ENCODE measurements at places on chromosomes 12 and 14.

DNA sequence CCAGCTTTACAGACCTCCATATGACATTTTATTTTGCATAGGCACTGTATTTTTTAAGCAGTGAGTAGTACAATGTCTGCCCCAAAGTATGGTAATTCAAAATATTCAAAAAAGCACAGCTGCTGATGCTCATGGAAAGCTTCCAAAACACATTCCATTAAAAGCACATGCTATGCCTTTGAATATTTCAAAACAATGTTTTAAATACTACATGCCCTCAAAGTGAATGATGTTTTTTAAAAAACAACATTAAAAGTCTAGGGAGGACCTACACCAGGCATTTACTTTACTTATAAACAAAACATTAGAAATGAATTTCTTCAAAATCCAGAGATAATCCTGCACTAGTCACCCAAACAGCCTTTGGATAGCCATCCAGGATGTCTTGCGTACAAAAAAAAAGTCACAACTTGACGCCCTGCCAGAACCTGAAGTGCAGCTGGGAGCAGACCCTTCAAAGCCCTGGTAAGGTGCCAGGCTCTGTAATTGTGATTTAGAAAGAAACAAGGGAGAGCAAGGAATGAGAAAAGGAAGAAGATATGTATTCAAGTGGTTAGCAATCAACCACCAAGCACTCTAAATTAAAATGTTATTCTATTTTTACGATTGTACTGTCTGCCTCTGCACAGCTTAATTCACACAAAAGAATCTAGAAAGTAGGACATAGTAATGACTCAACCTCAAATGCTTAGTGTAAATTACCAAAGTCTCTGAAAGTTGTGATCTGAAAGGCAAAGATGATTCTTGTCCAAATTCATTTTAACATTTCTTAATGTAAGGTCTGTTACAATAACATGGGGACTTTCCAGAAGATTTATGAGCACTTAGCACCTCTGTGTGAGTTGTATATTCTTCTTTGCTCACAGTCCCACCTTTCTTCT, 31.9 kb downstream of the CEP83 start:
- DNase-seq = no peak

DNA sequence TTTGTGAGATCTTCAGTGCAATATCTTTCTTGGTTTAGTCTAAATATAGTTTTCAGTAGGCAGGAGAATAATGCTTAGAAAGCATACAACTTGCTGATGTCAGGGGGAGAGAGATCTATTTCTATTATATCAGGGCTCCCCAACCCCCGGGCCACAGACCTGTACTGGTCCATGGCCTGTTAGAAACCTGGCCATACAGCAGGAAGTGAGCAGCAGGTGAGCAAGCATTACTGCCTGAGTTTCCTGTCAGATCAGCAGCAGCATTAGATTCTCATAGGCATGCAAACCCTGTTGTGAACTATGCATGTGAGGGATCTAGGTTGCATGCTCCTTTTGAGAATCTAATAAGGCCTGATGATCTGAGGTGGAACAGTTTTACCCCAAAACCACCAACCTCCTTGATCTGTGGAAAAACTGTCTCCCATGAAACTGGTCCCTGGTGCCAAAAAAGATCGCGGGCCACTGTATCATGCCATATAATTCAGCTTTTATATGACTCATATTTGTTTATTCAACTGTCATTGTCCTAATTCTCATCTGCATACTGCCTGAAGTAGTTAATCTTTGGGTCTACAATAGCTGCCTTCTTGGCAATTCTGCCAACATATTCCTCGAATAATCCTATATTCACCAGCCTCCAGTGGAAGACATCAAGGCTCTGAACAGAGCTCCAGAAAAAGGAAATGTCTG, 163.6 kb upstream of the DYRK2 start:
- DNase-seq = no peak

DNA sequence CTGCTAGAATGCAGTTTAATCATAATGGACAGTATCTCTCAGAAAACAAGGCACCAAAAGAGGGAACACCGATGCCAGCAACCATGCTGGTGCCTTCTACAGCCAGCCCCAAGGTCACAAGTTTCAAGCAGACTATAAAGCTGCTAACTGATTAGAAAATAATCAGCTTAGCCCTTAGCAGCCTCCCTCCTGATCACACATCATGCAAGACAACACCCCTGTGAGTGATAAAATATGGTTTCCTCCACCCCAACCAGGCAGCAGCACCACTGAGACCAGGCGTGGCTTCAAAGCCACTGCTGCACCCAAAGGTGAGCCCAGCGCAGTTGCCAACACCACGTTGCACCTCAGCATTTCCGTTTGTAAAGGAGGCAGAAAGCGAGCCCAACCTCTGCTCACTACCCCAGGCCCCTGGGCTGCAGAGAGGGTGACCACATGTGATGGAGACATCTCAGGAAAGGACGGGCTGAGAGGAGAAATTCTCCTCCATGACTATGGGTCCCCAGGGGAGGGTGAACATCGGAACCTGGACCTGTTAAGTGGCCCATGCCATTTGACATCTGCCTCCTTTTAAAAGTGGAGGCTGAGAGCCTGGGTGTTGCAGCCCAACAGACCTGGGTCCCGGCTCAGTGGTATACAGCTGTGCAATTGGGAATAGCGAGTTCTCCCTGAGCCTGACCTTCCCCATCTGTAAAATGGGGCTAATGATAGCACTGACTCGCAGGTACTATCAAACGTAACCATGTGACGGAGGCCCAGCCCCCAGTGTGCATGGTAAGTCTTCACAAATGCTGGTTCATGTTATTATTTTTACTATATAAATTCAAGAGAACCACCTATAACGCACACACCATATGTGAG, 11.5 kb downstream of the ZFP36L1 start:
- no peak for DNase-seq

DNA sequence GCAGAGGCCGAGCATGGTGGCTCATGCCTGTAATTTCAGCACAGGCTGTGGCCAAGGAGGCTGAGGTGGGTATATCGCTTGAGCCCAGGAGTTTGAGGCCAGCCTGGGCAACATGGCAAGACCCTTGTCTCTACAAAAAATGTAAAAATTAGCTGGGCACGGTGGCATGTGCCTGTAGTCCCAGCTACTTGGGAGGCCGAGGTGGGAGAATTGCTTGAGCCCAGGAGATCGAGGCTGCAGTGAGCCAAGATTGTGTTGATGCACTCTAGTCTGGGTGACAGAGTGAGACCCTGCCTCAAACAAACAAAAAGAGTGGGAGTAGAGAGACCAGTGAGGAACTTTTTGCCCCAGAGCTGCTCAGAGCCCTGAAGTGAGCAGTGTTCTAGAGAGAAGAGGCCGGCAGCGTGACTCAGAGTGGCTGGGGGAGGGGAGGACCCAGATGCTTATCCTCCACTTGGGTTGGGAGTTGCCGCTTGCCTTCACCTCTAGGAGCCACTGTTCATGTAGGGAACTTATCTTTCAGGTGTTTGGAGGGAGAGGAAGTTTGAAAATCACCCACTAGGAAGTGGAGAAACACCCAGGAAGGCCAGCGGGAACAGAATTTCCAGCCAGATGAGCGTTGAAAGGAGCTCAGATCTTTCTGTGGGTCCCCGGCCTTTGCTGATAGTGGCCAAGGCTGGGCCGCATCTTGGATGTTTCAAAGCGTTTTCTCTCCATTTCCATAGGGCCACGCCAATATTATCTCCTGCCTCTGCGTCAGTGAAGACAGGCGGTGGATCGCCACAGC, 15.3 kb downstream of the CFAP251 start:
- no peak for DNase-seq

- DNase-seq = no peak
These were observed 6.0 kb upstream of the UBE2N start for GRCh38 chr12:93447555-93448290.

DNA sequence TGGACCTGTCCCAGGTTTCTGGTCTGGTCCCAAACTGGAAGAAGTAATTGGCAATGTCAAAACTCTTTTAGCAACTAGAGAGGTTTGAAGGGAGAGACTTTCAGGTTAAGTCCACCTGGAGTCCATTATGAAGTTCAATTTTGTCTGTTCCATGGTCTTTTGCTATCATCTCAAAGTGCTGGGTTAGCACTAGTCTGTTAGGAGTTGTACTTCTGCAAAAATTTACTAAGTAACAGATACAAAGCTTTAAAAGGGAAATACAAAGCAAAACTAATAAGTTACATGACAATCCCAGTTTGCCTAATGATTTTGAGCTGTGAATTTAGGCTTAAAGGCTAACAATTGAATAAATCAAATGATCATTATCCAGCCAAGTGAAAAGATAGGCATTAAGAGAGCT, 643.9 kb downstream of the C12orf50 start:
- DNase-seq = no peak

Measured in cerebellar cortex (tissue), 1 donor.